ENCODE measurements at places on chromosomes 12 and 14.

DNA sequence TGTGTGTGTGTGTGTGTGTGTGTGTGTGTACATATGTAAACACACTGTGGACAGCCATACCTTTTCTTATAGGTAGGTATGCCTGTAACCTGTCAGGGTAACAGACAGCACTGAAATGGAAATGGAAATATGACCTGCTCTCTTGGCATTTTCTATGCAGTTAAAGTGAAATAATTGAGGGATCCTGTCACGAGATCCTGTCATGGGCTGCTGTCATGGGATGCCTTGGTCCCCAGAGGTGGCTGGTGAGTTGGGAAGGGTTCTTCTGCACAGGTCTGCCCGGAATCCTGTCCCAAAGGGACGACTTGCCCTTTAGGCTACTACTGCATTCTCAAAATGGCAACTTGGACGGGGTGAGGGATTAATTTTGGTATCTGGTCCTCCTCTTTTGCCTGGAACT lies 47.3 kb downstream of the ELK3 start:
- no peak for DNase-seq

DNA sequence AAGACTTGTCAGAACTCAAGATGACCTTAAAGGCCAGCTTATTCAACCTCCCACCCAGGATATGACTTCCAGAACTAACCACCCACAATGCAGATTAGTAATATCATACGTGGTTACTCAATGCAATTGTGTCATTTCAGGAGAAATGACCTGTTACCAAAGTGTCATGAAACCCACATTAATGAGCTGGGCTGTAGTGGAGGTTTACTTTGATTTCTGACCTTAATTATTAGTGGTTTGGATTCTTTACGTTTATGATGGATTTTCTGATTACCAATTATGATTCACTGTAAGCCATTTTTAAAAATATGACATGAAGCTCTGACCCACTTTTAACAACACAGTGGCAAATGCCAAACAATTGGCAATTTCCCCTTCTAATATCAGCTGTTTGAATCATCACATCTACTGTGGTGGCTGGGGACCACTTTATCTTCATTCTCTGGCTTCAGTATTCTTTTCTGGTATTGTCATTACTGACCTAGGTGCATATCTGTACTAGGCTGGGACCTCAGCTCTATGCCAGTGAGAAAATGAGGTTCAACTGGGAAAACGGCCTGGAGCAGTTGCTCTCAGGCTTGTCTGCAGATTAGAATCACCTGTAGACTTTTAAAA lies 223.3 kb downstream of the RGS6 start:
- DNase-seq = no peak

DNA sequence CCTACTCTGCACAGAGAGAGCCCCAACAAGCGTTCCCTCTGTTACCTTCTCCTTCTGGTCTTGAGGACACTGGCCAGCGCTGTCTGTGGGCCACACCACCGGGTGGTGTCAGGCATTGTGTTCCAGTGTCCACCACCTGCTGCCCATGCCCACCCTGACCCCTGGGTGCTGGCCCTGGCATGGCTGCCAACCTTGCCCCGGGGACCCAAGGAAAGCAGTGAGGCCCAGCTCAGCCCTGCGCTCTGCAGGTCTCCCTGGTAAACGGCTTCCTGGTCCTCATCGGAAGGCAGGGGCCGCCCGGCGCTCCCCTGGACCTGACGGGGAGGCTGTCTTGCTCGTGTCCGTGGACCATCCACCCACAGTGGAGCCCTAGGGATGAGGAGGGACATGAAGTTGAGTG lies 21.8 kb upstream of the MEG3 start:
- DNase-seq = no peak

GRCh38 chr12:113855998-113856397 lies 110.1 kb downstream of the RBM19 start:
- DNase-seq = no peak

DNA sequence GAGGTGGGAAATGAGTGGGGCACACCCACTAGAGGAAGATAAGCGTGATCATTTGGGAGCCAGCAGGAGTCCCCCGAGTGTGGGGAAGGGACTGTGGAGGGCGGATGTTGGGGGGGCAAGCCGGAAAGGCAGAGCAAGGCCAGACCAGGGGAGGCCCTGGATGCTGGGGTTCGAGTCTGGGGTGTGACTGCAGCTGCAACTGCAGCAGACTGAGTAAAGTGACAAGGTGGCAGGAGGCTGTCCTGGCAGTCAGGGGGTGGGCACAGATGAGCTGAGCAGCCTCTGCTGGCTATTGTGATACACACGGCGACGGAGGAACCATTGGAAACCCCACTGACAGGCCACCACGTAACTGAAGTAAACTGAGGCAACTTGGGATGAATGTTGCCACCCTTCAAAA lies 110.2 kb downstream of the LGMN start:
- DNase-seq = no peak

DNA sequence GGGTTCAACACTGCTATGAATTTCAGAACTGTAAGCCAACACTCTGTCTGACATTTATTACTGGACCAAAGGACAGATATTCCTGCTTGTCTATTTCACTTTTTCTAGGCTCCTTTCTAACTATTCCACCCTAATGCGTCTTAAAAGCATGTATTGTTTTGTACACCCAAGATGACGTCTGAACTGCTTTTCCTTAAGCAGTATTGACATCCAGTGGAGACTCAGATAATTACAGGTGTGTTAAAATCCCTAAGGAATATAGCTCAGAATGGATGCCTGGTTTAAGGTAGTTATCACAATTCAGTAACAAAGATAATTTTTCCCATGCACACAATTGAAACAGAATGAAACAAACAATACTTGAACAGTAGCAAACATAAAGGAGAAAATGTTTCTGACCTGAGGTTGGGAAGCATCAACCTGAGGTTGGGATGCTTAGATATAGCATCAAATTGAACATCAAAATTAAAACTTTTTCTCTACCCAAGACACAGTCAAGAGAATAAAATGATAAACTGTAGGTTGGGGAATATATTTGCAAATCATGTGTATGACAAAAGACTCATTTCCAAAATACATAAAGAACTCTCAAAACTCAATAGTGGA lies 93.7 kb upstream of the PTPRR start:
- peak; percentile 43 for DNase-seq

GRCh38 chr12:77392467-77393088 lies 327.2 kb upstream of the E2F7 start:
- peak; percentile 85 for DNase-seq

GRCh38 chr14:22177870-22178269 lies 411.2 kb downstream of the DAD1 start:
- no peak for DNase-seq

DNA sequence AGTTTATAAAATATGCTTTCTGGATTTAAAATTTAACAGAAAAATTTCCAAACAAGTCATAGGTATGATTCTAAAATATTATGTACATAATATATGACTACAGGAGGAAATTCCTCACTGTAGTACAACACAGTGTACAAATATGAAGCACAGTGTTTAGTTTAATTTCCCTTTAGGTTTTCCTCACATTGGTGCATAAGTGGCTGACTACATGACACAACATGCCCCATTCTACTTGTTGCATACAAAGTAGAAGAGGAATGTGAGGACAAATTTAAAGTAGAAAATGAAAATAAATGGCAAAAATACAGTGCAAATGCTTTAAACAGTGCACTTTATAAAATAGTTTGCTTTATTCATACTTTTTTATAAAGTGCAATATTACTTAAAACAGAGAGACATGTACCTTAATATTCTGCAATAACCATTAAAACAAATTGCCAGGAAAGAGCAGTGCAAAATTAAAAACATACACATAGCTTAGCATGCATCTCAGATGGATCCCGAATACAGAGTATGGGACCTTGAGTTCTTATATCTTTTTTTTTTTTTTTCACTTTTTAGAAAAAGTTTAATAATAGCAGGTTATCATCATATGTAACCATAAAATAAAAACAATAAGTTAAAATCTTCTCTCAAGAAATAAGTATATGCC lies 54.8 kb upstream of the TTC7B start:
- no peak for DNase-seq

DNA sequence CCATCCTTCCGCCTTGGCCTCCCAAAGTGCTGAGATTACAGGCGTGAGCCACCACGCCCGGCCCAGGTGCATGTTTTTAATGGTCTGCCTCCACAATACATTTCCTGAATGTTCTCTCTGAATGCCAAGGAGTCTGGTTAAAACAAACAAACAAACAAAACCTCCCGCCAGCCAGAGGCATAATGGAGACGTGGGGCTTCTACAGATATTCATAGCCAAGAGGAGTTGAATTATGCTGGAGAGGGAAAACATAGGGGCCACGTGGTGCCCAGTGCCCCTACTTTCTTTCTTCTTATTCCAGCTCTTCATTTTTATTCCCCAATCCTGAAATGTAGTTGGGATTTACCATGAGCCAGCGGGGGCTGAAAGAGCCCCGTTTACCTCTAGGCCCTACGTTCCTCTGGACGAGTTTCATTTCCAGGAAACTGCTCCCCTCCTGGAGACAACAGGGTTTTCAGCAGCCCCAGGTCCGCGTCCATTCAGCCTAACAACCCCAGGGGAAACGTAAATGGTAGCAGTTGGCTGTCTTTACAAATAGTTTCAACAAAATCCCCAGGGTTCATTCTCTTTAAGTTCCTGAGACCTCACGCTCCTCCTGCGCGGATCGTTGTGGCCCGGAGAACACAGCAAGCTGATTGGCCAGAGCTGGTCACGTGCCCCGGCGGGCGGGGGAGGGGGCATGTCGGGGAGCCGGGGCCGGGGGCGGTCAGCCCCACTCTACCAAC lies 108.5 kb upstream of the ESRRB start:
- peak; percentile 80 for DNase-seq

- DNase-seq = no peak
Observed at GRCh38 chr12:99020871-99021270, 375.8 kb downstream of the APAF1 start.

DNA sequence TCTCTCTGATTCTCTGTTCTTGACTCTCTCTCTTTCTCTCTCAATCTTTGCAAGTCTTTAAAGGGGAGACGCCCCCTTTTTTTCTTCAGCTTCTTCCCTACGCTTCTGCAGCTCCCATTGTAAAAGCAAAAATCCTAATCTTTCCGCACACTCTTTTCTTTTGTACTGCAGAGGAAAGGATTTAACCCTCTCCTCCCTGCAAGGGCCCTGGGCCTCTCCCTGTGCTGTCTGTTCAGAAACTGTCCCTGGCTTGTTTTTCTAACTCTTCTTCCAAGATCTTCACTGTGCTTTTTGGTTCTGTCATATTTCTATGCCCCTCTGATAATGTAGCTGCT lies 10.9 kb upstream of the SALL2 start:
- no peak for DNase-seq

DNA sequence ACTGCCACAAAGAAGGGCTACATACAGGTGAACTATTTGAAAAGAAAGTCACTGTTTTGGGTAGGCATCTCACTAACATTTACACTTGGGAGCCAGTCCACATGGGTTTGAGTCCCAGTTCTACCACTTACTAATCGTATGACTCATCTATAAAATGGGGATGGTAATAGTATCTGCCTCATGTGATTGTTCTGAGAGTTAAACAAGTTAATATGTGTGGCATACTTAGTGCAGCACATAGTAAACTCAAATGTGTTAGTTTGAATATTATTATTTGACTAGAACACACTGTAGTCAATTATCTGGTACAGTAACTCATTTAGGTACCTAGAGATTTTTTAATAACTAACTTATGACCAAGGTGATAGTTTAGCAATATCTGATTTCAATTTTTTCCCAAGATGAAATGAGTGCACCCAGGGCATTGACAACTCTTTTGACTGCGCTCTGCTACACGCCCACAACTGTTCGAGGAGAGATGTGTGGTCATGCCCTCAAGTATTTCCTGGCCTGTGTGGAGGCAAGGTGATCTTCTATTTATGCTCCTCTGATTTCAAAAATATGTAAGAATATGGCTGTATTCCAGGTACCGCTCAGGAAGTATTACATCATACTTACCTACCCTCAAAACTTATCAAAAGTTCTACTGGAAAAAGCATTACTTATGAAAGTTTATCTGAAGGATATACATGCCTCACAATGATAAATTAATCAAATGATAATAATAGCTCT lies 210.6 kb upstream of the EGLN3 start:
- no peak for DNase-seq

GRCh38 chr14:88142997-88143396 lies 138.1 kb downstream of the GPR65 start:
- DNase-seq = no peak

- no peak for DNase-seq
Observed at GRCh38 chr14:50425816-50426215, 29.1 kb upstream of the CDKL1 start.

GRCh38 chr14:37551119-37551518 lies 43.9 kb downstream of the FOXA1 start:
- DNase-seq = no peak

GRCh38 chr12:92030618-92031017 lies 115.0 kb downstream of the BTG1 start:
- peak; percentile 56 for DNase-seq

- DNase-seq = no peak
Observed at GRCh38 chr12:82870771-82871377, 184.2 kb downstream of the TMTC2 start.

GRCh38 chr12:29113101-29113500 lies 36.0 kb upstream of the FAR2 start:
- DNase-seq = no peak

GRCh38 chr14:52840877-52841276 lies 49.5 kb upstream of the GNPNAT1 start:
- DNase-seq = no peak

DNA sequence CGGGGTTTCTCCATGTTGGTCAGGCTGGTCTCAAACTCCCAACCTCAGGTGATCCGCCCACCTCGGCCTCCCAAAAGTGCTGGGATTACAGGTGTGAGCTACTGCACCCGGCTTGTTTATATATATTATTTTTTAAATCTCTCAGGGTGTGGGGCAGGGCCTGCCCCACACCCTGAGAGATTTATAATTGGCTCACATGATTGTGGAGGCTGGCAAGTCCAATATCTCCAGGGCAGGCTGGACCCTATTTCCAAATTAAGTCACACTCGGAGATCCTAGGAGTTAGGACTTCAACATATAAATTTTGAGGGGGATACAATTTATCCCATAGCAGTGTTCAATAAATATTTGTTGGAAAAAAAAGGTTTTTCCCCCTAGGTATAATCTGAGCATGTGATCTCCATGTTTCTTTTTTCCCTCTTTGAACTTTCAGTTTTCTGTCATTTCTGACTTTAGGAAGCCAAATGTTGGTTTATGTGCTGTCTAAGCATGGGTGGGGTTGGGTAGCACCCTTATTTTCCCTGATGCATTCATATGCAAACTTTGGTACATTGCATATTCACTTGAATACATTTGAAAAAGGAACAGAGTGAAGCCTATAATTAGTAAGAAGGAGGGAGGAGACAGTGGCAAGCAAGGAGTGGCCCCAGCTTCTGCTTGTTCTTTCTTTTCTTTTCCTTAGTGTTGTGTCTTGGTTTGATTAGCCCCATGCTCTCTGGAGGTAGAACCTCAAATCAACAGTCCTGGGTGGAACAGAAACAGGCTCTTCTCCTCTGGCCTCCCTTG lies 8.7 kb upstream of the A2ML1 start:
- no peak for DNase-seq

Measured in eye (tissue), 1 donor.